ENCODE measurements at places on chromosomes 3 and 15.

GRCh38 chr15:40873694-40874561 is at the start of gene RHOV:
Gene RHOV (minus strand): TSS chr15:40874234. CDS start chr15:40874139, 95 bp downstream.
- peak; percentile 78 for DNase-seq

- DNase-seq: no peak
These were observed 7.6 kb downstream of the CHSY1 start for GRCh38 chr15:101244036-101244781.

- no peak for DNase-seq
These were observed 625.7 kb upstream of the CFAP20DC start for GRCh38 chr3:59675495-59675894.

GRCh38 chr3:49882166-49882565 is 12.5 kb upstream of the CAMKV start:
- no peak for DNase-seq

GRCh38 chr15:73982222-73982962 is 9.7 kb downstream of the STOML1 start:
- no peak for DNase-seq

GRCh38 chr3:146715170-146715569 is 110.0 kb upstream of the PLSCR5 start:
- DNase-seq: no peak

DNA sequence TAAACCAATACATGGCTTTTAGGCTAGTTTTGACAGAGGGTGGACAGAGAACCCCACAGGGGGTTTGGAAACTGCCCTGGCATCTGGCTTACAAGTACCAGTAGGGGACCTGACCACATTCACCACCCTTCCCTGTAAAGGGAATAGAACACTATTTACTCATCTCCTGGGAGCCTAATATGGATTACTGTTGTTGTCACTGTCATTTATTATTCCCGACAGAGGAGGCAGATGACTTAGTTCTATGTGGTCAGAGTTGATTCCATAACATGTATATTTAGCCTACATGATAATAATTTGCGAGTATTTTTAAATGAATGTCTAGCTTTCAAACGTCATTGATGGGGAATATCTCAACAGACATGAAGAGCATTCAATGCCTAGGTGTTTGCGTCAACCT is 15.9 kb downstream of the ZBTB38 start:
- DNase-seq: no peak

DNA sequence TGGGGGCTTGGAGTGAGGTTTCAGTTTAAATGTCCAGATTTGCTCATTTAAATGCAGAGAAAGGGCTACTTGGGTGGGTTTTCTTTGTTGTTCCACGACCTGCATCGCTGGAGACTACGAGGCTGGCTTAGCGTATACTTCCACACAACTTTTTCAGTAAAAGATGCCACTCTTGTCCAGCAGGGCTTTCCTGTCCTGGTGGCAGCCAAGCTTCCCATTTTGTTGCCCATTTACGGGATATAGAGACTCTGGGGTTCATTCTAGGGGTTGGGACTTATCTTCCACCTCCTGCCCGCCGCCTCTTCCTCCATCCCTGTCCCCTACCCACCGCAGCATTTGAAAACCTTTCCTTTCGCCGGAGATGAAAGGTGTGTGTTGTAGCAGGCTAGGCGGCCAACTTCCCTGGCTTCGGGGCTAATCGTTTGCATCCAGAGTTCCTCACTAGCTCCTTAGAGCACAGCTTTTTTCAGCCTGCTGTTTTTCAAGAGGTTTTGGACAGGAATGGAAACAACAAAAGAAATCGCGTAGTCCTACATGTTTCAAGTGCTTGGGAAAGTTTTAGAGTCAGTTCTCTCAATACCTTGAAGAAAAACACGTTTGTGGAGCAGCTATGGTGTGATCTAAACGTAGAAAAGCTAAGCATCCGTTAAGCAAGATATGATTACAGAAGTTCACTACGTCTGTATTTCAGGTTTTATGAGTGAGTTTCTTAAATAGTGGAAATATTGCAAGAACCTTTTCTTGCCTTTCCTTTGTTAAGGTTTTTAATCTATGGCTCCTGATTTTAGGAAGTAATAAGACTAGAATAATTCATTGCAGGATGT is 843 bp downstream of the CHRNA5 start:
- DNase-seq: peak; percentile 55

DNA sequence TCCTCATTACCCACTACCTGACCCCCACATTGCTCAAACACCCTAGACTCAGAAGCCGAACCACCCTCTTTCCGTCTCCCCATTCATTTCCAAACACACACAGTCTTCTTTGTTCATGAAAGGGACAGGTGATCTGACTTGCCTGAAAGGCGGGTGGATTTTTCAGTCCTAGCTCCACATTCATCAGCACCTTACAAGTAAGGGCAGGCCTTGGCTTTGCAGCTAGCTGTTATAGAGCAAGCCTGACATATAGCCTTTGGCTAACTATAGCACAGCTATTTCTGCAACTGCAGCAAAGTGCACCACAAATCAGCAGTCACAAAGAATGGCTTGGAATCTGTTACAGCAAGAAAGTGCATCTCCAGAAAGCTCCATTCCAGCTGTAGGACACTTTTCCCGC is 139.8 kb downstream of the XXYLT1 start:
- no peak for DNase-seq

GRCh38 chr15:31145271-31145911 is 43.9 kb upstream of the TRPM1 start:
- DNase-seq: no peak

DNA sequence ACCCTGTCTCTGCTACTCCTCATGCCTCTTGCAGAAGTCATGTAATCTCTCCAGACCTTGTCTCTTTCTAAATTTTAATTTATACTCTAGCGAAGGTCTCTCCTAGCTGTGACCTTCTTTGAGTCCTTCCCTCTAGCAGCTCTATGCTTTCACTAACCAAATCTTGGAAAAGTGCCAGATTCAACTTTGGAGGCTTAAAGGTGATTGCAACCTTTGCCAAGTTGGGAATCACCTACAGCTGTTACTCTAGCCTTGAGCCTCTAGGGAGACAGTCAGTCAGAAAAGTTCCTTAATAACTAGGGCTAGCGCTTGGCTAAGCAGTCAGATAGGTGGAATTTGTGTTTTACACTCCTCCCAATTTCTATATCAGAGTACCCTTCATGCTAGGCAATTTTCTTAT is 46.1 kb upstream of the ABI3BP start:
- DNase-seq: no peak

GRCh38 chr3:135018149-135018923 is 223.3 kb downstream of the EPHB1 start:
- DNase-seq: no peak

GRCh38 chr3:23752126-23752525 is 53.6 kb upstream of the UBE2E1 start:
- no peak for DNase-seq

DNA sequence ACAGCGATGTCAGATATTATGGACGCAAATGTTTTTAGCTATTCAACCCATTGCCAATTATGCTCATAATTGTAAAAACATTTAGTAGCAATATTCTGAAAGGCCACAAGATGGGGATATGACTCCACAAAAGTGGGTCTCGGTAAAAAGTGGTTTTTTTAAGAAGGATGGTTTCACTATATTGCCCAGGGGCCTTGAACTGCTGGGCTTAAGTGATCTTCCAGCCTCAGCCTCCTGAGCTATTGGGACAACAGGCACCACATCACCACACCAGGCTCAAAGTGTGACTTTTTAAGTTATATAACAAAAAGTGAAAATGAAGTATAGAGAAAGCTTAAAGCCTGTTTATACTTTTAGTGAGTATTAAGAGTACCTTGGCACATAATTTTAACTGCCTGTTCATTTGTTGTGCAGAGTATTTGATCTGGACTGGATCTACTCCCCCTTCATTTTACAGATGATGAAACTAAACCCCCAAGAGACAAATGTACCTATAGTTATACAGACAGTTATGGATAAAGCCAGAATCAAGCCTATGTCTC is 9.4 kb downstream of the NAA50 start:
- no peak for DNase-seq

DNA sequence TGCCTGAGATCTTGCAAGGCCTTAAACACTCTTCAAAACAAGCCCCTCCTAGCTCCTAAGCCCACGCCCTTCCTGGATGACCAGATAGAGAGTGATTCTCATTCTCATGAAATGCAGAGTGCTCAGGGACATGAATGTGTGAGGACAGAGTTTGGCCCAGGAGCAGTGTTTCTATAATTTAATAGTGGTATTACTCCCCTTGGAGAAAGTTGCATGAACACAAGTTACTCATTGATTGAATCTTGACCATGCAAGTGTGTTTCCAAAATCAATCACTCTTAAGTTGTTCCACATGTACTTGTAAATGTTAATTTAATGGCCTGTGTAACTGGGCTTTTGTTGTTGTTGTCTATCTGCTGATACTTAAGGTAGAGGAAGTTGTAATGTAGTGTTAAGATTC is 181.6 kb downstream of the ADAMTSL3 start:
- no peak for DNase-seq

DNA sequence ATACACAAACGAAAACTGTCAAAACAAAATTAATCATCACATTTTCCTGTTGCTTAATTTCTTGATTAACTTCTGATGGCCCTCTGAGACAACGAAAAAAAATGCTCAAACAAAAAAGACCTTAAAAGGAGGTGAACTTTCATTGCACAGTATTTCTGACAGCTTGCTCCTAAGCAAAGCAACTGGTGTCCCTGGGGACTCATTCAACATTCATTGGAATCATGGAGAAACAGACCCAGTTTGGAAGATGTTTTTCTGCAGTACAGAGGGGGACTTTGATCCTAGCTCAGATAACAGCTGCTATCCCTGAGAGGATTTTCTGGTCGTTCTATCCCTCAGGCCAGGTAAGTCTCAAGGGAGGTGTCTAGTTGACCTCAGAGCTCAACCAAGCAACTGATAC is 378.7 kb upstream of the ATP11B start:
- DNase-seq: no peak

- no peak for DNase-seq
These were observed 45.4 kb downstream of the AMOTL2 start for GRCh38 chr3:134328846-134329245.

All from activated CD8-positive, alpha-beta memory T cell treated with anti-CD3 and anti-CD28 coated beads, Interleukin-2, amount 50 U/mL, for 48 hours (primary cell).